PC-3 (cell line): ENCODE measurements at places on chromosomes 5 and 9.

- DNase-seq: no peak
These were observed 33.9 kb downstream of the MORN5 start for GRCh38 chr9:122193651-122194050.

DNA sequence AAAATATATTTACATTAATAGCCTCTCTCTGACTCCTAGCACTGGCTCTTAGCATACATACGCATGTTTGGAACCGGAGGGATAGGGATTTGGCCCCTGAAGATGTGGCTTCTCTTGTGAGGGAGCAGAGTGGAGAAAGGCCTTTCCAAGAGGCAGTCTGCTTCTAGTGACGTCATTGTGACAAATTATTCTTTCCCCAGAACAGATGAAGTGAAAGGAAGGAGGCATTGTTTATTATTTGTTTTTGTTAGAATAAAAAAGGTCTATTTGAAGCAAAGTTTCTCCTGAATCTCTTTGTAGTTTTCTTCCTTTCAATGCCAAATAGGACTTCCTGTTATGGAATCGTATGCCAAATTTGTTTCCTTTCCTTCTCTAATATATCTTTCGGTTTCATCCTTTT, 361.6 kb downstream of the ICE1 start:
- DNase-seq: no peak

DNA sequence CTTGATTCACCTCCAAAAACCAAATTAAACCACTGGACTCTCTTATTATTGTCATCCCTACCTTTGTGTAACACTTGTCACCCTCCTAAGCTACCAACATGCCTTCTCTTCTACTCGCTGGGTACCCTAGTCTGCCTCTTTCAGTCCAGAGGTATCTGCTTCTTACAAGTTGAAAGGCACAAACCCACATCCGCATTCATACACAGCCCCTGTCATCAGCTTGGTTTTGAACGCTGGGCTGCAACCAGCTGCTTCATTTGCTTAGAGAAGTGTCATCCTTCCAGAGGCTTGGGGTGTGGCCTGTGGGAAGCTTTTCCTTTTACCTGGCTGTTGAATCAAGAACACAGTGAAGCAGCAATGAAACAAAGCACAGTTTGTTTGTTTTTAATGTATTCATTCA, 138.8 kb upstream of the WWC1 start:
- peak; percentile 37 for DNase-seq

DNA sequence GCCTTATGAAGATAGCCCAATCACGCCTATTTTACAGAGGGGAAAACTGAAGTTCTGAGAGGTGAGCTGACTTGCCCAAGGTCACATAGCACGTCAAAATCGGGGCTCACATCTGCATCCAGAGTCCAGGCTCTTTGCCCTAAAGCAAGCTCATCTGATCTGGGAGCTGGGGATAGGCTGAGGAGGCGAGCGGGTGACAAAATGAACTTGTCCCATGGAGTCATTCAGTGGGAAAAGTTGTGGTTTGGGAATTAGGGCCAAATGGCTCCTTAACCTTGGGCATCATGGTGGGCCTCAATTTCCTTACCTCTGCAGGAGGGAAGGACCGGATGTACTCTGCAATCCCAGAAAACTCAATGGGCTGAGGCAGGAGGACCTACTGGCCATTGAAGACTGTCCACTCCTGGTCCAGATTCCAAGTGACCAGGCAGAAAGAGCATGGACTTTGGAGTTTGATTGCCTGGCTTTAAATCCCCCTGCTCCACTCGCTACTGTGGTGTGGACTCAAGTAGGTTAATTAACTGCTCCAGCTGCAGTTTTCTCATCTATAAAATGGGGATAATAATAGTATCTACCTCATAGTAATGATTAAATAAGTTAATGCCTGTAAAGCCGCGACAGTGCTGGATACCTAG, 160.4 kb downstream of the RGS3 start:
- no peak for DNase-seq

- no peak for DNase-seq
These were observed 176.9 kb downstream of the GDNF start for GRCh38 chr5:37662789-37663485.

- DNase-seq: peak; percentile 41
These were observed 24.7 kb upstream of the NOL6 start for GRCh38 chr9:33498387-33498786.

GRCh38 chr9:7119612-7120011, 361.8 kb downstream of the KDM4C start:
- no peak for DNase-seq

- no peak for DNase-seq
These were observed 11.8 kb downstream of the QRFP start for GRCh38 chr9:130884542-130885483.

GRCh38 chr5:149162401-149163084, 21.2 kb downstream of the ABLIM3 start:
- DNase-seq: peak; percentile 98

- no peak for DNase-seq
These were observed 57.2 kb downstream of the ITGA1 start for GRCh38 chr5:52844885-52845284.

DNA sequence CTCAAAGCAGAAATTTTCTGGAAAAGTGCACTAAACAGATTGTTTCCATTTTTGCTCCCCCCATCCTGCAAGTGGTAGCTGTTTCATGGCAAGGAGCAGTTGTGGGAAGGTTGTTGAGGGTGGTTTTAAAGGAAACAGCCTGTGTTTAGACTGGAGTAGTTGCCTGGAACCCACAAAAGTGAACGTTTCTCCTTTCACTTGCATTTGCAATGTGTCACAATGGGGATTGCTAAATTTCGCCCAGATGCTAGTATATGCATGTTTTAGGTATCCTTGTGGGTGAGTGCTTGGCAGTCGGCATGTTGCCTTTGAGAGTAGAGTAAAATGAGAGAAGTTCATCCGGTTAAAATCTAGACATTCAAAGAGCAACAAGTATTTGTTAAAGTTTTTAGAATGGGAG, 1099.9 kb upstream of the DMAC1 start:
- no peak for DNase-seq

GRCh38 chr9:18566121-18566520, 92.2 kb downstream of the ADAMTSL1 start:
- peak; percentile 83 for DNase-seq

- no peak for DNase-seq
These were observed 91.4 kb upstream of the IRX4 start for GRCh38 chr5:1974081-1974480.

DNA sequence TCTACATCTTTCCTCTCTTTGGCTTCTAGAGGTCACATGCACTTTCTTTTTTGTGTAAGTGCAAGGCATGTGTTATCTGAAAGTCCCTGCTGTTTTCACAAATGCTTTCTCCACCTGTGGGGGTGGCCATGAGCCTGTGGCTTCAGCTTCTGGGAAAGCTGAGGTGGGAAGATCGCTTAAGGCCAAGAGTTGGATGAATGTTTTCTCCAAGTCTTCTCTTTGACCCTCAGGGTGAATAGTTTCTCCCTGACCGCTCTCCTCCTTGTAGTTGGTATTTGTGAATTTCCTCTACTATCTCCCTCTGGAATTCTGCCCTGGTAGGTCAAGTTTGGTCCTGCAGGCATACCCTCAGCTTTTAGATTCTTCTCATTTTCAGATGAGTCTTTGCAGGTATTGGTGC, 74.2 kb downstream of the UGCG start:
- no peak for DNase-seq

- DNase-seq: no peak
These were observed 10.6 kb upstream of the LHX2 start for GRCh38 chr9:124000784-124001457.
